ENCODE measurements at places on chromosomes 7 and 10. TPM values are rescaled to one million over a fixed set of nuclear protein-coding genes. Genes with fewer than 3 reads are reported as not detected.

DNA sequence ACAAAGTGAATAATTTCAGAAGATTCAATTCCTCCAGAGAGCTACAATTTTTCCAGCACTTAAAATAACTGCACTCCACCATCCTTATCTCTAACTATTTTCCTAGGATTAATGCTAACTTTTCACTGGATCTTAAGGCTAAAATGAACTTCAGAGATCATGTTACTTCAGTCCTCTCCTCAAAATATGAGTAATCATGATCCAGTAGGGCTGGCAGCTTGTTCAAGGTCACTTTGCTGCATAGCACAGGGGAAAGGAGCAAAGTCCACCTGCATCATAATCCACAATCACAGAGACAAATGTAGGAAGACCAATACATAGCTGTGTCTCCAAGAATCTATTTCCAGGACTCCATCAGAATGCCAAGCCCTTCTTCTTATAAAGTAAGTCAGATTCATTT is 150.3 kb downstream of the LRRTM3 start:
- H3K27ac ChIP-seq: no peak overlapping the region
- H3K36me3 ChIP-seq: peaks cover 3% of the 10 kb centered on the region
- H3K27me3 ChIP-seq: no peaks in the 10 kb centered on the region
- no peak for DNase-seq
- H3K4me3 ChIP-seq: no peak overlapping the region
- H3K4me1 ChIP-seq: no peaks in the 10 kb centered on the region

- no peaks in the 10 kb centered on the region for H3K36me3 ChIP-seq
- H3K27me3 ChIP-seq: no peaks in the 10 kb centered on the region
- peak overlapping the region; percentile 83 for H3K4me3 ChIP-seq
- H3K4me1 ChIP-seq: peaks cover 70% of the 10 kb centered on the region
Observed at GRCh38 chr10:14586901-14587300, 187.8 kb downstream of the FAM107B start.

- no peak for DNase-seq
- H3K4me3 ChIP-seq: no peak overlapping the region
- H3K36me3 ChIP-seq: no peaks in the 10 kb centered on the region
- no peak overlapping the region for H3K27ac ChIP-seq
- no peaks in the 10 kb centered on the region for H3K4me1 ChIP-seq
- H3K27me3 ChIP-seq: no peaks in the 10 kb centered on the region
Observed at GRCh38 chr7:136640977-136641376, 227.5 kb upstream of the CHRM2 start.

DNA sequence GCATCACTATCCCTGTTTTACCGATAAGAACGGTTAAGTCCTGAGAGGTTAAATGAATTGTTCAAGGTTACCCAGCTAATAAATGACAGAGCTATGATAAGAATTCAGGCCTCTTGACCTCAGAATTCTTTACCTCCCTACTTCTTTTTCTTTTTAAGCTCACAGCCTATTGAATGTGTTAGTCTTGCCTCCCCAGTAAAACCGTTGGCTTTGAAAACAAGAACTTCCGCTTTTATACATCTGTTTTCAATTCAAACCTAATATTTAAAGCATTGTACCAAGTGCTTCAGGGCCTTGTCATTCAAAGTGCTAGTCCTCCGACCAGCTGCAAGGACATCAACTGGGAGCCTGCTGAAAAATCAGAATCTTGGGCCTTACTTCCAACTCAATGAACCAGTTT is 15.6 kb downstream of the SEC31B start:
- no peak overlapping the region for H3K27ac ChIP-seq
- H3K4me1 ChIP-seq: peaks cover 24% of the 10 kb centered on the region
- peaks cover 25% of the 10 kb centered on the region for H3K36me3 ChIP-seq
- no peak overlapping the region for H3K4me3 ChIP-seq
- no peaks in the 10 kb centered on the region for H3K27me3 ChIP-seq
- DNase-seq: no peak

- DNase-seq: no peak
- peaks cover 33% of the 10 kb centered on the region for H3K27me3 ChIP-seq
- no peaks in the 10 kb centered on the region for H3K36me3 ChIP-seq
- H3K4me3 ChIP-seq: no peak overlapping the region
- H3K4me1 ChIP-seq: peaks cover 3% of the 10 kb centered on the region
- no peak overlapping the region for H3K27ac ChIP-seq
Observed at GRCh38 chr7:103487419-103487818, 41.4 kb upstream of the SLC26A5 start.

Gene MACC1
- 0.42 TPM for total RNA-seq

DNA sequence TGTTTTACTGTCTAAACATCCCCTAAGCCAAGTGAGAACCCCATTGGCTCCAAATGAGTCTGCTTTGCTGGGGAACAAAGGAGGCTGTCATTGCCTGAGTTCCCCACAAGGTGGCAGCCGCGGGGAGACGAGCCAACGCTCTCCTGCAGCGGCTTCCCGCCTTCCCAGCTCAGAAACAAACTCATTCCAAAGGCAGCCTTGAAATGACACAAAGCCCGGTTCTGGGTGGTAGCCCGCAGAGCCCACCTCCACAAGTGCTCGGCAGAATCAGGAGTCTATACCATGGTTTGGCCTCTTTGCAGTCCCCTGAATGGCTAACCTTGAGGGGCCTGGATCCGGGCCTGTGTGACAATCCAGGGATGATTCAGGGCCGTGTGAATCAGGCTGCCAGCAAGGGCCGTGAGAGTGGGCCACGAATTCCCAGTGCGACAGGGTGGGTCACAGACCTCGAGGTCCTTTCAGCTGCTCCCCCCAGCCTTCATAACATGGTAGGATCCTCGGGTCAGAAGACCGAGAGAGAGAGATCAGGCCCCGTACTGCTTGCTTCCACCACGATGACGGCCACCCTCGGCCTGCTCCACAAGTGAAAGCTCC is 79.7 kb downstream of the DLG5 start:
- DNase-seq: peak; percentile 60
- H3K36me3 ChIP-seq: peaks cover 3% of the 10 kb centered on the region
- peaks cover 2% of the 10 kb centered on the region for H3K4me1 ChIP-seq
- H3K4me3 ChIP-seq: no peak overlapping the region

GRCh38 chr7:91694351-91694841 is 186.1 kb downstream of the MTERF1 start:
- H3K36me3 ChIP-seq: no peaks in the 10 kb centered on the region
- H3K27me3 ChIP-seq: no peaks in the 10 kb centered on the region
- DNase-seq: no peak
- no peak overlapping the region for H3K27ac ChIP-seq
- H3K4me1 ChIP-seq: no peaks in the 10 kb centered on the region
